Posterior vena cava (tissue), 2 donors: ENCODE measurements at places on chromosomes 11 and 22.

- DNase-seq = no peak
These were observed 32.9 kb downstream of the BMAL1 start for GRCh38 chr11:13310443-13310842.

- DNase-seq = no peak
These were observed 3.8 kb upstream of the OR10A5 start for GRCh38 chr11:6841694-6842093.

DNA sequence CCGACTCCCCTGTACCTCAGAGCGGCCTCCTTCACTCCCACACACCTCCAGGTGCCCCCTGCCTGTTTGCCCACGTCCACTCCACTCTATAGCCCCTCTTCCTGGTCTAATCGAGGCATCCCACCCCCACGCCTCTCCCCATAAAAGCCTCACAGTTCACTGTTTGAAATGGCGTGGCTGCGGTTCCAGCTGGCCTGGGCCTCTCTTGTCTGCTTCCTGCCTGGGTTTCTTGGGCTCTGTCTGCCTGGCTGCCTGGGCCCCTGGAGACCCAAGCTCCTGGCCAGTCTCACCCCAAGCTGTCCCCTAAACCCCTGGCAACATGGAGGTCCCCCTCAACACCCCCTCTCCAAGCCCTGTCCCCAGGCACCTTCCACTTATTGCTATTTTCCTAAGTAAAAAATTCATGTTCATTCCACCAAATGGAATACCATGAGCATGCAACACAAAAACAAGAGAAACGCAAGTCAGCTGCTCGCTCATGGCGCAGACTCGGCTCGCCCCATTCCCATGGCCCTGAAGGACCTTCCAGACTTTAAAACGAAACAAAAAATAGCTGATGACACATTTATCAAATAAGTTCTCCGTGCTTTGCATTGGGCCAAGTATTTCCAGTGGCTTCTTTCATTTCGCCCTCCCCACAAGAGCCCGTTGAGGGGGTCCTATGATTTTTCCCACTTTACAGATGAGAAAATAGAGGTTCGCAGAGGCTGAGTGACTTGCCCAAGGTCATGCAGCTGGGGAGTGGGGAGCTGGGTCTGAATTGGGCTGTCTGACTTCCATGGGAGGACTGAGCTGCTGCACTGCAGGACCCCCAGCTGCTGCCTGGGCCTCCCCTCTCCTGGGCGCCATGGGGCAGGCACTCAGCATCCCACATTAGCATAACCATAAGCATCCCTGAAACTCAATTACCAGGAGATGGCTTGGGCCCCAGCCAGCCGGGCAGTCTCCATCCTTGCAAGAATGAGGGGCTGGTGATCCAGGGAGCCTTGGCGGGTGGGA, 11.7 kb upstream of the FLRT1 start:
- DNase-seq = no peak

DNA sequence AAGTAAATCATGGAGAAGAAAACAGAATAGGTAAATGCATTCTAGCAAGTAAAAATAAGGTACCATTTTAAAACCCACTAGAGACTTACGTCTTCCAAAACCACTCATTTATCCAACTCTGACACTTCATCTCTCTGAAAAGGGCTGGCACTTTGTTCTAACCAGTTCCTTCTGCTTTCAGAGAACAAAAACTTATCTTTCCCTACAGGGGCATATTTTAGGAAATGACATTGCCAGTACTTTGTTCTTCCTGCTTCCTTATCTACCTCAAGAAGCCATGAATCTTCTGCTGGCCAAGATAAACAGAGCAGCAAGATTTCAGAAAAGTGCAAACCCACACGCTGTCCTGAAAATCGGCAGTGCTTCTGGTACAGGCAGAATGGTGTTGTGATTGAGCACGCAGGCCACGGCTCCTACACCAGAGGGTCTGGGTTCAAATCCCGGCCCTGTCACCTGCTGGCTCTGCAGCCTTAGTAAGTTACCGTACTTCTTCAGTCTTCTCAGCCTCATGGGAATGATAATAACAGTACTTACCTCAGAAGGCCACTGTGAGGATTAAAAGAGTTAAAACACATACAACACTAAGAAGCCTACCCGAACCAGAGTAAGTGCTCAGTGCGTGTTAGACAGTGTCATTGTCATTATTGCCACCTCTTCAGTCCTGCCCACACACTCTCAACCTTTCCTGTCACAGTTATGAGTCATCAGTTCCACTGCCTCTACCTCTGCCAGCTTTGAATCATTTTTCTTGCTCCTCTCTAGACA, 11.0 kb downstream of the MPZL3 start:
- no peak for DNase-seq

GRCh38 chr11:45100339-45100738, 46.1 kb upstream of the PRDM11 start:
- no peak for DNase-seq
